Suppressor macrophage (primary cell): ENCODE measurements at places on chromosomes 4 and X.

- no peak for DNase-seq
These were observed 38.8 kb downstream of the TBCK start for GRCh38 chr4:106277140-106277675.

GRCh38 chr4:60953826-60954225, 246.3 kb upstream of the ADGRL3 start:
- no peak for DNase-seq

- no peak for DNase-seq
These were observed 432.8 kb downstream of the PDGFC start for GRCh38 chr4:156538651-156539257.

- no peak for DNase-seq
These were observed 29.3 kb upstream of the DYNLT3 start for GRCh38 chrX:37876716-37877115.

GRCh38 chr4:184167576-184167975, 50.1 kb downstream of the ENPP6 start:
- no peak for DNase-seq

- DNase-seq, result no peak
These were observed 36.4 kb upstream of the CD99 start for GRCh38 chrX:2654436-2655340.

GRCh38 chrX:149473092-149473491, 32.0 kb downstream of the IDS start:
- DNase-seq, result no peak

GRCh38 chrX:154458954-154459778, 1.1 kb downstream of the PLXNA3 start:
- peak; percentile 26 for DNase-seq

DNA sequence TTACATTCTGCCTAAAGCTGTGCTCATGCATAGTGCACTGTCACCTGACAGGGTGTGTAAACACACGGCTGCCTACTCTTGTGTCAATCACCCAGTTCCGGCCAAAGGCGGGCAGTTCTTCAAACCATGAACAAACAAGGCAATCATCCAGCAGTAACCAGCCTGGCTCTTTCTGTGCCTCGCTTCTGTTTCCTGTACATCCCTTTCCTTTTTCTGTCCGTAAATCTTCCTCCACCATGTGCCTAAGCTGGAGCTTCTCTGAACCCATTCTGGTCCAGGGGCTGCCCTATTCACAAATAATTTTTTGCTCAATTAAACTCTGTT, 60.8 kb upstream of the CBR4 start:
- DNase-seq, result no peak

GRCh38 chr4:154435895-154436294, 55.7 kb downstream of the DCHS2 start:
- no peak for DNase-seq

GRCh38 chr4:158020176-158020575, 152.6 kb downstream of the GASK1B start:
- peak; percentile 91 for DNase-seq

GRCh38 chr4:85964298-85964697, 395.6 kb downstream of the MAPK10 start:
- no peak for DNase-seq

- DNase-seq, result no peak
These were observed 104.1 kb downstream of the ASB9 start for GRCh38 chrX:15165832-15166231.

- DNase-seq, result no peak
These were observed 20.2 kb downstream of the EPGN start for GRCh38 chr4:74328501-74328900.

- no peak for DNase-seq
These were observed 62.6 kb downstream of the JAKMIP1 start for GRCh38 chr4:6137747-6138135.

- DNase-seq, result no peak
These were observed 342.6 kb downstream of the GPM6A start for GRCh38 chr4:175469514-175469913.

GRCh38 chrX:147953976-147954375, 27.2 kb upstream of the FMR1NB start:
- no peak for DNase-seq

GRCh38 chr4:174757736-174758135, 71.3 kb downstream of the GLRA3 start:
- no peak for DNase-seq

- no peak for DNase-seq
These were observed 269.6 kb downstream of the DKK2 start for GRCh38 chr4:106766519-106766918.

GRCh38 chrX:12480956-12481355, 310.3 kb upstream of the PRPS2 start:
- no peak for DNase-seq

DNA sequence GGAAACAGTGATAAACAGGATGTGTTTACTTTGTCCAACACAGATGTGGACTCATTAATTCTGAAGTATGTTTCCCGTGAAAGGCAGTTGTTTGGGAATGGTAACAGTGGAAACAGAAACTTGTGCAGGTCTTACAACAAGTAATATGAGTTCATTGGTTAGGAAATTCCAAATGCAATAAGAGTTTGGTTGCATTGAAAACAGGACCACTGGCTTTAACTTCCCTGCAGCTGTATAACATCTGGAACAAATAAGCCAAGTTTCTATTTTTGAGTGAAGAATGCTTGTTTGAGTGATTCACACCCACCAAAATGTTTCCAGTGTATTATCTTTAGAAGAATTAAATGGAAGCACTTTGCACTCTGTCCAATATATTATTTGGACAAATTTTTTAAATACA, 82.4 kb upstream of the BMP3 start:
- DNase-seq, result no peak

GRCh38 chr4:91288702-91289311, 1015.0 kb upstream of the GRID2 start:
- no peak for DNase-seq

- no peak for DNase-seq
These were observed 60.1 kb upstream of the XAGE1B start for GRCh38 chrX:52576946-52577345.

GRCh38 chr4:24209131-24209530, 319.3 kb upstream of the PPARGC1A start:
- DNase-seq, result no peak

DNA sequence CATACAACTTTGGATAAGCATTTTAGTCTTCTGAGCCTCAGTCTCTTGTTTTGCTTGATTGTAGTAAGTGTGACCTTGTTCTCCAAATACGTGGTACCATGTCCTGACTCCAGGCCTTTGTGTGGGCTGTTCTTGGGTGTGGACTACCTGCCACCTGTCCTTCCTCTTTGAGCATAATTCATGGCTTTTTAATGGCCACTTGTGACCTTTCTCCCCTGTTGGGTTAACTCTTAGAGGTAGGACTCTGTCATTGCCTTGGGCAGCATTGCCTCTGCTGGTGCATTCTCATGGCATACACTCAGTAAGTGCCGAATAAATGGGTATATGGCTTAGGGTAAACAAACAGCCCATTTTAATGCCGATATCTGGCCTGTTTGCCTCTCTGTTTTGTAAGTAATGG, 3.0 kb downstream of the NSD2 start:
- no peak for DNase-seq

- DNase-seq, result no peak
These were observed 9.8 kb downstream of the DCAF8L2 start for GRCh38 chrX:27599928-27600327.

- no peak for DNase-seq
These were observed 112.5 kb downstream of the LDB2 start for GRCh38 chr4:16785793-16786527.

DNA sequence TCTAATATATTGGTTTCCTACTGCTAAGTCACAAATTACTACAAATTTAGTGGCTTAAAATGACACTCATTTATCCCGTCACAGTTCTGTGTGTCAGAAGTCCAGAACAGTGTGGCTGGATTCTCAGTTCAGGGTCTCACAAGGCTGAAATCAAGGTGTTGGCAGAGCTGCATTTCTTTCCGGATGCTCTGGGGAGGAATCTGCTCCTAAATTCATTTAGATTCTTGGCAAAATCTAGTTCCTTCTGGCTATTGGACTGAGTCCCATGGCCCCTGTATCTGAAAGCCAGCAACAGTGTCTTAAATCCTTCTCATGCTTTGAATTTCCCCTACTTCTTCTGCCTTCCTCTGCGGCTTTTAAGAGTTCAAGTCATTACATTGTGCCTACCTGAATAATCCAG, 103.1 kb upstream of the BMP3 start:
- no peak for DNase-seq

DNA sequence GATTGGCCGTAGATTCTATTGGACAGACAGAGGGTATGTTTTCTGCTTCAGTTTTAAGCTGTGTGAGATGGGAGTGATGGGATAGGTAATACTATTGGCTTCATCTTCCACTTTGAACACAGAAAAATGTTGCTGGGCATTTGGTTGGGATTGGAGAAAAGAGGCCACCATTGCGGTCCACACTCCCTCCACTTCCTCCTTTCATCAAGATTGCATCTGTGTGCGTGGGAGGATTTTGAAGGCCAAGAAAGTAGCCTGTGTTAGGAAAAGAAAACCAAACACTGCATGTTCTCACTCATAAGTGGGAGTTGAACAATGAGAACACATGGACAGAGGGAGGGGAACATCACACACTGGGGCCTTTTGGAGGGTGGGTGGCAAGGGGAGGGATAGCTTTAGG, 56.4 kb downstream of the EGF start:
- DNase-seq, result peak; percentile 76

GRCh38 chrX:2536141-2536540, 35.4 kb upstream of the DHRSX start:
- peak; percentile 43 for DNase-seq

DNA sequence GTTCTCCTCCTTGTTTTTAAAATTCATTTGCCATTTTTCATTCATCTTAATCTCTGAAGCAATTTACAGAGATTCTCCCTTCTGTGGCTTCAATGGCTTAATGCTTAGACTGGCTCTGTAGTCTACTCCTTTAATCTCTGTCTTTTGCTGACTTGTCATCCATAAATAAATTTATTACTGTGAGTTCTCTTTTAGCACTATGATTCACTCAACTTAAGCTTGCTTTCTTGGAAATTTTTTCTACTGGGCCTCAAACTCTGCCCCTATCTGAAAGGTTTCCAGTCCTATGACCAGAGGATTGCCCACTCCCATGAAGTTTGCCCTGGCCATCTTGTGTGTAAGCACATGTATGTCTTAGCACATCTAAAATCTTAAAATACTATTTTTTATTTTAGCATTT, 251.1 kb downstream of the DCLK2 start:
- no peak for DNase-seq

DNA sequence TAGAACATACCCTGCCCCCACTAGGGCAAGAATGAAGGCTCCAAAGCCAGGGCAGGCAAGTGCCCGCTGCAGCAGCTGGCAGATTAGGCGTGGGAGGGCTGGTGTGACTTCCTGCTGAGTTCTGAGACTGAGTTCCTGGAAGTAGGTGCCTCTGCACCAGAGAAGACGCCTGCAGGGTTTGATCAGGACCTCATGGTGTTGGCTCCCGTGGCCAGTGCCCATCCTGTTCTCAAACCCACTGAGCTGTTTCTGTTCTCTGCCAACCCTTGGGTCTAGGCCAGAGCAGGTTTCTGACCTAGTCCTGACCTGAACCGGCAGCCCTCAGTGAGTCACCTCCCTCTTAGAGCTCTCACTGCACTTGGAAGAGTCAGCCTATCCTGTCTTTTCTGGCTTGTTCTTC, 220.7 kb downstream of the HS6ST2 start:
- DNase-seq, result peak; percentile 24

DNA sequence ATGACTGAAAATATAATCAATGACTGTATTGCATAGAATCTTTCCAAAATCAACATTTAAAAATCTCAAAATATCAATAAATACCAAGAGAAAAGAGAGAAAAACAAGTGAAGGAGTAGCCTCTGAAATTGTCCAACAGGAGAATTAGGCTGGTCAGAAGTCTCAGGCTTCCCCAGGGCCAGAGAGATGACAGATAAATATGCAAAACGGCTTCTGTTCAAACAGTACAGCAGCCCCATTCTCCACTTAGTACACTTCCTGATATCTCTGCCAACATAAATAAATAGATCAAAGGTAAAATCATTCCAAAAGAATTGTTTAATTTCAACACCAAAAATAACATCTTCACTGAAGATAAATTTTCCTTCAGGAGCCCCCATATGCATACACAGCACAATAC, 204.7 kb upstream of the GABRA2 start:
- DNase-seq, result no peak

DNA sequence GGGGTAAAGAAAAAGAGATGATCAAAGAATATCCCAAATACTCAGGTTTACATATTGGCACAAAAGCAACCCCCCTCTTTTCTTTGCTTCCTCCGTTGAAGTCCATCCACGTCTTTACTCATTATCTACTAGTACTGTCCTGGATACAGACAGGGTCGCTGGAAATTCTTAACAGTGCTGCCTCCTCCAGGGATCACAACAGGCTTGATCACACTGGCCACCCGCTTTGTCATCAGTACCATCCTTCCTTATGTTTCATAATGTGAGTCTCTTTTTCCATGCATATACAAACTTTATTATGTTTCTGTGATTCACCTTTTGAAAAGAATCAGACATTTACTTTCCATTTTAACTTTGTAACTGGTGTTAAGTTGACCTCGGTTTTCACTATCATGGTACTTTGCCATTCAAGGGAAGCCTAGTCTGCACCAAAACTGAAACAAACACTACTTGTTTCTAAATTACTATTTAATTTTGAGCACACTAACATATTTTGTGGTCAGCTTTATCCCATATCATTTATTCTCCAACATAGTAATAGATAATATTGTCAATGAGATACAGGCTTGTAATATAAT, 387.5 kb upstream of the PPP1R2C start:
- DNase-seq, result no peak

GRCh38 chr4:154491341-154492271, at the start of gene DCHS2:
Gene DCHS2, minus strand, starts transcription at chr4:154491799. Its CDS starts 444 bp downstream, at chr4:154491355.
- DNase-seq, result no peak

- no peak for DNase-seq
These were observed 52.6 kb downstream of the LIMCH1 start for GRCh38 chr4:41590591-41590990.

- no peak for DNase-seq
These were observed 445.2 kb upstream of the FAM47C start for GRCh38 chrX:36562986-36563385.

DNA sequence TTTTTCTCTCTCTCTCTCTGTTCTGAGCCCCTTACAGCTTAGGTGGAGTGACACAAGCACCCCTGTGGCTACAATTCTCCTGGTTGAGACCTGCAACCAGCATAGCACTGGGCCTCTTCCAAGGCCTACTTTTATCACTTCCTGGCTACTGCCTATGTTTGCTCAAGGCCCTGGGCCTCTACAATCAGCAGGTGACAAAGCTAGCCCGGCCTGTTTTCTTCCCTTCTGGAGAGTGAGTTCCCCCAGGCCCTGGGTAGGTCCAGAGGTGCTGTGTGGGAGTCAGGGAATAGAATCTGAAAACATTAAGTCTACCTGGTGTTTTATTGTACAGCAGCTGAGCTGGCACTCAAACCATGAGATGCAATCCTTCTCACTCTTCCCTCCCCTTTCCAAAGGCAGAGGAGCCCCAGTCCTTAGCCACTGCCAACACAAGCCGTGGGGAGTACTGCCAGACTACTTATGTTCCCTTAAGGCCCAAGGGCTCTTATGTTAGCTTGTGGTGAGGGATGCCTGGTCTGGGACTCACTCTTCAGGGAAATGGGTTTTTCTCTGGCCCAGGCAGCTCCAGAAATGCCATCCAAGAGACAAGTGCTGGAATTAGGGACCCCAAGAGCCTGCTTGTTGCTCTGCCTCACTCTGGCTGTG, 23.8 kb upstream of the MAGEC3 start:
- no peak for DNase-seq
